ENCODE measurements at places on chromosomes 3 and 15.

GRCh38 chr3:66227915-66228314 lies 7.1 kb downstream of the SLC25A26 start:
- DNase-seq = no peak

DNA sequence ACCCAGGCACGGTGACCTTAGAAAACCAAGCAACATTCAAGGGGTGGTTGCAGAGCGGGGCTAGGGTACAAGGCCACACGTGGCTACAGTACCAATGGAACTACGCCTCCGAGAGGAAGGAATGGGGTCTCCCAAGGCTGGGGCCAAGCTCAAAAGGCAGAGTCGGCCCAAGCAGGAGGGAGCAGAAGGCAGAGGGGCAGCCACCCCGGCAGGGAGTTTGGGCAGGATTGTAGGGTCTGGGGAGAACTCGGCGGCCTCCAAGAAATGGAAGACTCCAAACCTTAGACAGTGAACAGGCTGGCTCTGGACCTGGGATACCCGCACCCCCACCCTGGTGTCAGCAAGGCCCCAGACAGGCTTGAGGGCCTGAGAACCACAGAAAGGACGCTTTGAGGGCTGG lies 28.7 kb downstream of the ATRIP start:
- no peak for DNase-seq

DNA sequence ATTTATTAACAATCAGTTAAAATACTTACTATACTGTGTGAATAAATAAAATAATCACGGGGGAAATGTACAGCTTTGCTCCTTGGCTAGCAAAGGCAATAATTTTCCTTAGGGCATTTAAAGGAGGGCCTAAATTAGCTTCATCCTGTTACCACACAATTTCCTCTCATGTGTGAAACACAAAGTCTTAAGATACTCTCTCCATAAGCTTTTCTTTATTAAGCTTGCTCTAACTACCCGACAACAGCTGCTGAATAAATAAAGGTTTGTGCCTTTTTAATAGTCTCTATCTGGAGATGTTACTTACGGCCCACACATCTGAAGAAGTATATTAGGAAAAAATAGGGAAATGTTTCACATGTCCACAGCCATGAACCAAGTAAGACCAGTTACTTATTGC lies 29.7 kb downstream of the ZNF106 start:
- no peak for DNase-seq

GRCh38 chr3:184557348-184557950 lies 4.1 kb upstream of the EPHB3 start:
- no peak for DNase-seq

DNA sequence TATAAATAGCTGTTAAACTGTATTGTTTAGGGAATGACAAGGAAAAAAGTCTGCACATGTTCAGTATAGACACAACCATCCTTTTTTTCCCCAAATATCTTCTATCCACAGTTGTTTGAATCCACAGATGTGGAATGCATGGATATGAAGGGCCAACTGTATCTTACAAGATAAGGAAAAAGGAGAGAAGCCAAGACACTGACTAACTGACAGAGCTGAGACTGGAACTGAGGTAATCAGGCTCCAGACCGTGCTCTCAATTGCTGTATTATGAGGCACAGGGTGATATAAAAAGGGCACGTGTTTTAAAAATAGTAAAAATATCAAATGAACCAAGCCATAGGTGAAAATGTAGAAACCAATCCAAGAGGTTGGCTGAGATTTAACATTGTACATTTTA lies 49.0 kb downstream of the DHX36 start:
- DNase-seq = no peak

DNA sequence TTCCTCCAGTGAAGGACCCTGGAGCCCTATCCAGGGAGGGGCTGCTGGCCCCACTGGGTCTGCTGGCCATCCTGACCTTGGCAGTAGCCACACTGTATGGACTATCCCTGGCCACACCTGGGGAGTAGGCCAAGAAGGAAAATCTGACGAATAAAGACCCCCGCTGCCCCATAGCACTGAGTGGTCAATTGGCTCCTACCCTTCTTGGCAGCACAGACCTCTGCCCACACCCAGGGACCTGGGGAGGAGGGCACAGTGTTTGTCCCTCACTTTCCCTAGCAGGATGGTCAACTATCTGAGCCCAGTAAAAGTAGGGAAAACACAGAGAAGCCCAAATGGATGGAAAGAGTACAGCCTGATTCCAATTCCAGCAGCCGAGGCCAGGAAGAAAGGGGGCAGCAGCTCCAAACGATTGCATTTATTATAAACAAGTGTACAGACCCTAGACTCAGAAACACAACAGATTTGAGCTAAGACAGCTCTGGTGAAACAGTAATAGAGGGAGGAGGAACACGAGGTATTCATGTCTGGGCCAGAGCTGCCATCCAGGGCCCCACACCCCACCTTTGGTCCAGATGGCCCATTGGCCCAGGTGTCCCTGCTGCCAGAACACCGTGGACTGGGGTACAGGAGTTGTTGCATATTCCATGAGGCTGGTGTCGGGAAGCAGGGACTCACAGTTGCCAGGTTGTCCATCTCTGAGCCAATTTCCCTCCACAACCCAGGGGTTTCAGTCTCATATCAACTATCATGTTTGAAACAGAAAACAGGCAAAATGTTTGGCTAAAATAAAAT lies 21.1 kb downstream of the ATRIP start:
- no peak for DNase-seq

DNA sequence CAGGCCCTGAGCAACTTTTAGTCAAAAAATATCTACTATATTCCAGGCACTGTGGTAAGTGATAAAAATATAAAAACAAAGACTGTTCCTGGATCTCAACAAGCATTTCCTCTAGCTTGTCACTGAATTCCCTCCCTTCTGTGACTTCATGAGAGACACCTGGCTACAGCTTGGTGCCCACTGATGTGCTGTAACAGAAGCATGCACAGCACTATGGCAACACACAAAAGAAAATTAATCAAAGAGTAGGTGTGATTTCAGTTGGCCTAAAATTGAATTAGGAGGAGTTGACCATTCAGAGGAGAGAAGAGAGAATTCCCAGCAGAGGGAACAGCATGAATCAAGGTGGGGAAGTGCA lies 158.9 kb upstream of the LPP start:
- DNase-seq = no peak

- no peak for DNase-seq
These were observed 200.5 kb downstream of the ITPR1 start for GRCh38 chr3:4693620-4694019.

- no peak for DNase-seq
These were observed 578 bp downstream of the LACTB start for GRCh38 chr15:63122002-63122875.

- no peak for DNase-seq
These were observed 54.9 kb downstream of the TMED3 start for GRCh38 chr15:79365765-79366164.

DNA sequence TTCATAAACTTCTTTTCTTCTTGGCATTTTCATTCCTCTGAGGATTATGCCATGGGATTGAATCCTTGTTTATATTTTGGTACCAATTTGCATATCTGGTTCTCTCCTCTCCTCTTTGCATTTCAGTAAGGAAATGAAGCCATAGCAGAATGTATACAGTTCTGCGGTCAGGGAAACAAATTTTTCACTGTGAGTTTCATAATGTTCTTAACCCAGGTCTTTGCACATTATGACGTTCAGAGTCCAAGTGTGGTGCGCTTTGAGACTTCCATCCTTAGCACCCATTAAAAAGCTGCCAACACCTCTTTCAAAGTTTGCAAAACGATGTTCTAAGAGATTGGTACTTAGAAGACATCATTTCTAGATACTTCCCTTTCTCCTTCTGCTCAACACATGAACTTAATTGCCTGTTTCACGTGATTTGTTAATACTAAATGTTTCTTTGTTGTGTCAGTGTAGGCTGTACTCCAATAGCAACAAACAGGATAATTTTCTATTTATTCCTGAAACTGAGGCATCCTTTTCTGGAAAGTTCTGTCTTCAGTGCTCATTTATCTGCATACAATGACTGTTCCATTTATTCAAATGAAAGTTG lies 953.1 kb upstream of the NR2F2 start:
- DNase-seq = no peak

GRCh38 chr15:75090388-75090734 lies 67.0 kb downstream of the PPCDC start:
- no peak for DNase-seq

DNA sequence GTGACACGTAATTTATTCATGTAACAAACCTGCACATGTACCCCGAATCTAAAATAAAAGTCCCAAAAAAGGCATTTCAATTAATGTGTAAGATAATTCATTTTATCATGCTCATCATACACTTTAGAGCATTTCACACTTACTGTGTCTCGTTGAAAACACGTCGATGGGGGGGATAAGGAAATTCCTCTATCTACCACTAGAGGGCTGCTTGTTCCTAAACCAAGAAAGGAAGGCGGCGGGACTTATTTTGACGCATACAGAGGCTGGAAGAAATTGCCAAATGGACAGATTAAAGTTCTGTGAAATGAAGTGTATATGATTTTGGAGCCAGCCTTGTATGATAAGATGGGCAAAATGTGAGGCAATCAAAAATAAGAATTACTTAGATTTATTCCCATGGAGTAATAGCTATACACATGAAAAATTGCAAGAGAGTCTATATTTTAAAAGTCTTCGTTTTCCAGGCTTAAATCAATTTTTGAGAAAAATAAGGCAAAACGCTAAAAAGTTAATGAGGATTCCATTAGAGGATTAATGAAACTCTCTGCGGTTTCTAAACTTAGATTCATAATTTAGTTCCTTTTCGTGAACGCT lies 346.8 kb downstream of the CNTN3 start:
- DNase-seq = peak; percentile 46

DNA sequence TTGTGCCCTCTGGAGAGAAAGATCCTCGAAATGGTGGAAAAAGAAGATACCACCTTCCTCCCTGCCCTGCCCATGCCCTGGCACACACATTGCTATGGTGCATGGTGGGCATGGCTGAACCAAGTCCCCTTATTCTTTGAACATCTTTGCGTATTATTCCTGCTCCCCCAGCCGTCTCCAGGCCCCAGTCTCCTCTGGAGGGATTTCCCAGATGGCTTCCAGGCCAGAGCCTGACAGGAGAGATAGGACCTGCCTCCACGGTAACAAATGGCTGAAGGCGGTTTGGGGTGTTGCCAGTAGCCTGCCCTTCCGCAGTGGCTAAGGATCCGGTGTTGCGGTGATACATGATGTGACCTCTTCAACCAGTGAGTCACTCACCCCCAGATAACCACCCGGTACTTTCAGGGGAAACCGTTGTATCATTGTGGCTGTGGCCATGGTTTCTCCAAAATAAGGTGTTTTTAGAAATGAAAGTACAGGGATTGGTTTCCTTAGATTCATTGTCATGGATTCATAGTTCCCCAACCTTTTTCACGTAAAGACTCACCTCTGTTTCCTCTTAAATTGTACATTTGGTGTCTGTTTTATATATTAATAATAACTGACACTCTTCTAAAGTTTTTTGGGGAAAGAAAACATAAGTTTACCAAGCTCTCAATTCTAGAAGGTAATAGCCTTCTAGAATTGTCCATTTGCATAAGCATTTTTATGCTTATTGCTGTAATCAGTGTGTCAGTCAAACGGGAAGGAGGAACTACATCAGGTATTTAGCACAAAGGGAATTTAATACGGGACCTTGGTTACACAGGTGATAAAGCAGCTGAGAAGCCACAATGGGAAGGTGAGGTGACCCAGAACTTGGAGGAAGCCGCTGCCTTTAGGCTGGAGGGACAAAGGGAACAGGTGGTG lies 25.9 kb downstream of the SMAD3 start:
- DNase-seq = peak; percentile 11

- no peak for DNase-seq
These were observed 33.2 kb downstream of the CHRM5 start for GRCh38 chr15:34001536-34001935.

GRCh38 chr3:37136067-37136466 lies 38.3 kb downstream of the LRRFIP2 start:
- no peak for DNase-seq

DNA sequence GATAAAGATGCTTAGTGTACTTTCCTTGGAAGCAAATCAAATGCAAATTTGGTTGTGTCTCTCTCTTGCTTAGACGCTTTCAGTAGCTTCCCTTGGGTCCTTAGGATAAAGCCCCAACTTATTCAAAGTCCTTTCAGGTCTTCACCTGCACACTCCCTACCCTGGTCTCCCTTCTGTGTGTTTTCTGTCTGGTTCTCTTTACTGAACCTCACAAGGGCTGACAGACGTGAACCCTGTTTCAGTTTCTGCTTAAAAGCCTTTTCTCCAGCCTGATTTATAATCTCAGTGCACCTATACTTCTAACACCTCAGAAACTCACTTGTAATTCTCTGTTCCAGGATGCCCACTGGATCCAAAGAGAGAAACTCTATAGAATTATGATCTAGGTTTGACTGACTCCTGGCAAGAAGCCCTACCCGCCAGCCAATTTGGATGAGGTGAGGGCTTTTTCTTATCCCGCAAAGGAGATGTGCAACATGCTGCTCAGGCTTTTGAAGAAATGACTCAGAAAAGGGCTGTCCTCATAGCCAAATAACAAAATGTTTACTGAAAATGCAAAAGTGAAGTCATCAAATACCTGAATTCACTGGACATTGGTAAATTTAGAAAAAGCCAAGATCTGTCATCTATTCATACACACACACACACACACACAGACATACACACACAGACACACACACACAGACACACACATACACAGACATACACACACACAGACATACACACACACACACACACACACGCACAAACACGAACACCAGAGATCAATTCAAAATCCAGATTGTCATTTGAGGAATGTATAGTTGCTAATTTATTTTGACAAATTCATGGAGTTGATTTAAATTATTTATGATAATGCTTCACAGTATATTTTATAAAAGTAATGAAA lies 102.4 kb upstream of the EOMES start:
- DNase-seq = no peak

DNA sequence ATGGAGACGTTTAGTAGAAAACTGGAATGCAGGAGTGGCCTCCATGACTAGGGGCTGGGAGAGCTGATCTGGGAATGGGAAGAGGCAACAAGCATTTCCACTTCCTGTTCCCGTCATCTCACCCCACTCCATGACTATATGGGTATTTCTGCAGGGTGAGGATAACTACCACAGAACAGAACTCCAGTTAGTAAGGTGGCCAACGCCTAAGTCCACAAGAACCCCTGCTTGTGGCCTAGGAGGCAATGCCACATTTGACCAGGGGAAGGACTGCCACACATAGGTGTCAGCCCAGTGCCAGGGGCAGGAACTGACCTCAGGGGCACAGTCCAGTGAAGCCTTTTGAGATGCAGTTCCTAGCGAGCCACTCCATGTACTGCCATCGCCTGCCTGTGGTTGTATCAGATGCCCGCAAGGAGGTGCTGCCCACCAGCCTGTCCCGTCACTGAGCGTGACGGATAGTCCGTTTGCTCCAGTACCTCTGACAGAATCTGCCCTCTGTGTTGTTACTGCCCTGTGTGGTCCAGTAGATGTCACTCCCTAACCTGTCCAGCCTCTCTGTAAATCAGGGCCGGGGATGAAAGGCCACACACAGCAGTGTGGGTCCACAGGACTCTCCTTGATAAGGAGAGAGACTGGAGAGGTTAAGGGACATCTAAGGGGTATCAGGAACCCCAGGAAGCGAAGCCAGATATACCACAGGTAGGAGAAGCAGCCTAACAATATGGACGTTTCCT lies 3.5 kb upstream of the MTFMT start:
- DNase-seq = no peak

All from NCI-H1048 (cell line).